Stimulated activated naive CD4-positive, alpha-beta T cell (primary cell): ENCODE measurements at places on chromosomes 7 and 10.

- DNase-seq = no peak
These were observed 145.5 kb upstream of the AGR3 start for GRCh38 chr7:17027143-17027788.

DNA sequence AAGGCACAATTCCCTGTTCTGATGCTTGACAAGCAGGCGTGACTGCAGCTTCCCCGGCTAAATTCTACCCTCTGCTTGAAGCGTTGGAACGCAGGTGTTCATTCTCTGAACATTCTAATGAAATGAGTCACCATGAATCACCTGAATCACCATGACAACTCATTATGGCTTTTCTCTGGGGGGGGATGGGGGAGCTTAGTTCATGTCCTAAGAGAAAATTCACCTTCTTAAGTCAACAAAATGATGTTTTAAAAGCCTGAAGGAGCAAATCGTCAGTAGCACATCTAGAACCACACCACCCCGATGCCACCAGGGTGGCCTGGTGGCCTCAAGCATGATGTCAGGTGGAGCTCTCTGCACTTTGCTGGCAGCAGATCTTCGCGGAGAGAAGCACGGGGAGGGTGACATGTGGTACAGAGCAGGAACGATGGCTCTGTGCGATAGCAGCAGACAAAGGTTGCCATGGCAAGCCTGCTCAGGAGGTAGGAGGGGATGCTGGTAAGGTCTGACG, 33.7 kb downstream of the DDC start:
- DNase-seq = no peak

- DNase-seq = no peak
These were observed 11.8 kb upstream of the DDIT4 start for GRCh38 chr10:72261784-72262404.

DNA sequence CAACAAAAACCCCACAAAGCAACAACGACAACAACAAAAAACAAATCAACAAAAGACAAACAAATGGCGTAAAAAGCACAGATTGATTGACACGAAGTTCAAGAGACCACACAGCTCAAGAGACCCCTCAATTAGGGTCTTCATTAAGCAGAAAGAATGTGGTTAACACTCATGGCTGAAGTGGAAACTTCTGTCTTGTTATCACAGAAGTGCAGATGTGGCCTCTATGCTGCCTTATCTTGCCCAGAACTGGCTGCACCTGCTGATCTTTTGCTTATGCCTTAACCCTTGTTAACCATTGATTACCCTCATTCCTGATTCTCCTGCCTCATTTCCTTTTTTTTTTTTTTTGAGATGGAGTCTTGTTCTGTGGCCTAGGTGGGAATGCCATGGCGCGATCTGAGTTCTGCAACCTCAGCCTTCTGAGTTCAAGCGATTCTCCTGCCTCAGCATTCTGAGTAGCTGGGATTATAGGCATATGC, 3.5 kb upstream of the DAGLB start:
- no peak for DNase-seq

GRCh38 chr7:150412518-150413488, 33.7 kb downstream of the ZNF775 start:
- DNase-seq = no peak

GRCh38 chr7:1550846-1551155, 5.2 kb downstream of the TMEM184A start:
- no peak for DNase-seq

- DNase-seq = no peak
These were observed 14.4 kb downstream of the CAMK2G start for GRCh38 chr10:73859784-73860491.

DNA sequence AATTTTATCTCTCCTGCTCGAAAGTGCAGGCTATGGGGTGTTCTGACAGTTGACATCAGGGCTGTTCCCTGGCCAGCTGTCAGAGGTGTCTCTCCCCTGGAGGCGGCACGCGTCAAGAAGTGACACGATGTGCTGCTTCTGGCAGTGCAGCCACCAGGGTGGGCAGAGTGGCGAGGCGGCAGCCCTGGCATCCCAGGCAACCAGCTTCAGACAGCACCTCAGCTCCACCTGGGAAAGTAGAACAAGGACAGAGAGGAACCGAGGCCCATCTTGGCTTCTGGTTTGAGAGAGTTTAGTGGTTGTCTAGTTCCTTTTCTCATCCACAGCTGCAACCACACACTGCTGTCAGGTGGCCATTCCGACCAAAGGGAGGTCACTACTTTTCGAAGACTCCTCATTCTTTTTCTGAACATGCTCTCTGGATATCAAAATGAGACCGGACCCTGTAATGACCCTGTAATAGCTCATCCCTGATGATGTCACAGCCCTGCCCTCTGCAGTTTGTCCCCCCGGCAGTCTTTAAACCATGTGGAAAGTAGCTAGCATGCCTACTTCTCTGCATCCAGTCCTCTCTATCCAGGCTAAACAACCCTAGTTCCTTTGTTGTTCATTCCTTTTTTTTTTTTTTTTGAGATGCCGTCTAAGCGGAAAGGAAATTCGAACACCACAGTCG, 381.0 kb upstream of the NRP1 start:
- no peak for DNase-seq

DNA sequence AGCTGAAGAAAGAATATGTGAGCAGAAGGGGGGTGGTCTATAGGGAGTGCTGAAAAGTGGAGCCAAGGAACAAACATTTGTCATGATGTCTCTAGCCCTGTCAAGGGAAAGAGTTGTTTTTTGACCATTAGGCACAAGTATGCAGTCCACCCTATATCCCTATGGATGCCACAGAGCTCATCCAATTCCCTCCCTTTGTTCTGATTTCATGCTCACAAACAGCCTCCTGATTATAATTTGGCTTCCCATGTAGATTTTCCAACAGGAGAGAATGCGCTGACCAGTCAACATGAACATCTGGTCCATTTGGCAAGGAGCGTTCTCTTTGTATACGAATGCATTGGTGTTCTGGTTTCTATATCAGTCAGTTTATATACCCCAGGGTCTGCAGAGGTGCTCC, 12.1 kb upstream of the CEP41 start:
- no peak for DNase-seq

DNA sequence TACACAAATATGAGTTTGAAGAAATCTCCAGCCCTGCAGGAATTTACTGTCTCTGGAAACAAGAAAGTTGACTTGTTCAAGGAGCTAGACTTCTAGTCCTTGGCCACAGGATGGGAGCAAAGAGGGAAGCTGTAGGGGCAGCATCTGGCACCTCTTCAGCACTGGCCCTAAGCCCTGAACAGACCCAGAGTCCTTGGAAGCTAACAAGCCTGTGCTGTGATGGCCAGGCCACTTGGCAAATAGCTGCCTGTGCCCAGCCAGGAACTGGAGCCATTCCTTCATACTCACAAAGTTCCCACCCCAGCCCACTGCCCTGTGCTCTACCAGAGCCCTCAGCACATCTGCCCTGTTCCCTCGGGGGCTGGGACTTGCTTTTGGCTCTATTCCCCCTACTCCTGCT, 9.4 kb upstream of the COL13A1 start:
- no peak for DNase-seq

GRCh38 chr10:102775935-102776669, 32.4 kb downstream of the WBP1L start:
- peak; percentile 32 for DNase-seq

DNA sequence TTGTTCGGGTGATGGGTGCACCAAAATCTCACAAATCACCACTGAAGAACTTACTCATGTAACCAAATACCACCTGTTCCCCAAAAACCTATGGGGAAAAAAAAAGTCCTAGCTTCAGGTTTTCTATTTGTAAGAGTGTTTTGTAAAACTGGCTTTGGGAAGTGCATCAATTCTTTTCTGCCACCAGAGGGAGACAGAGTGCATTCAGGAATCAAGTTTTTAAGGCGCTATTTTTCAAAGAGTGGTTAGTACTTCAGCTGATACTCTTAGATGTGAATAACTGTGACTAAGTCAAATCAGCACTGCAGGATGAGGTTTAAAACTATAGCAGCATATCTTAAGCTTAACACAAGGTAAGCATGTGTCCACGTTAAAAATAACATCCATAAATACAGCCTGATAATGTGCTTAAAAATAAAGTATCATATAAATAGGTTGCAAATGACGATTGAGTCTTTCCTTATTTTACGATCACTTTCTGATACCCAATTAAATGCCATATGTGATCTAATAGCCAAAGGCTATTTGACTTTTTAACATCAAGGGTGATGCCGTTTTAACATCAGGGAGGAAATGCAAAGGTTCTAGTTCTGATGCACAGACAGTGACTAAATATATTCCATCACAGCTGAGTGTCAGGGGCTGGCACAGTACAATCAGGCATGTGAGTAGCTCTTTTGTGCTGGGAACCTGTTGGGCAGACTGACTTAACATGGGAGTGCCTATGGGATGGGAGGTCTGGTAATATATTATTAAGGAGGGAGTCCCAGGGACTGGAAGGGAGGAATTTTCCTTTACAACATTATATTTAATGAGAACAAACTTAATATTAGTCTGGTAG, 10.6 kb upstream of the LYZL2 start:
- peak; percentile 36 for DNase-seq

DNA sequence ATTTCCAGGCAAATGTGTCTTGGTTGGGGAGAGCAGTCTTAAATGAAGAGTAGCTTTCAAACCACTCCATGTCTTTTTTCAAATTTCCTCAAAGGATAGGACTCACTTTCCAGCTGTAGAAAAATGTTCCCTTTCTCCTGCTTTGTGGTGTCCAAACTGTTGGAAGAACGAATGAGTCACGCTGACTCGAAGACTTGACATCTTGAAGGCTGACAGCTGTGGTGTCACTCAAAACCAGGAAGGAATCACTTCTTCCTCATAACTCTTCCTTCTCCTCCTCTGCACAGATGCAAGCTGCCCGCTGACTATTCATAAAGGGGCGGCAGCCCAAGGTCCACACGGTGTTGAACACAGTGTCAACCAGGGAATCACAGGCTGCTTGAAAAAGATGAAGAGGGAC, 19.2 kb downstream of the PLA2G12B start:
- DNase-seq = no peak
